Activated CD4-positive, alpha-beta T cell treated with anti-CD3 and anti-CD28 coated beads for 4 hours (primary cell): ENCODE measurements at places on chromosomes 3 and 15.

- no peak for DNase-seq
Observed at GRCh38 chr15:42621386-42621785, 46.0 kb downstream of the STARD9 start.

GRCh38 chr3:52322466-52322865 is 6.3 kb downstream of the DNAH1 start:
- no peak for DNase-seq

DNA sequence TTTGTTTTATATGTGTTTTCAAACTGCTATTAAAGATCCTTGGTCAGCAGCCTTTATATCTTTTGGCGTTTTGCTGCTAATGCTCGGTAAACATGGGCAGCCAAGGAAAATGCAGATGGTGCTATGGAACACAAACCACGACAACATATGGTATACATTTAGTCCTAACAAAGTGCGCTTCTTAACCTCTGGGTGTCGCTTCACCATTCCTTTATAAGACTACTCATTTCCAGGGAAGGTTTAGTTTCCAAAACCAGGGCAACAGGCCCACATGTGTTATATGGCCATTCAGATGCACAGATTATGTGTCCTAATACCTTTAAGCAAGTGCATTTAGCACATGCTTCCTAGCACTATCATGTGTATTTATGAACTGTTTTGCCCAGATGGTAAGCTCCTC is 14.7 kb downstream of the SHOX2 start:
- DNase-seq, result no peak

GRCh38 chr3:33315826-33316225 is 38.6 kb downstream of the FBXL2 start:
- DNase-seq, result no peak

DNA sequence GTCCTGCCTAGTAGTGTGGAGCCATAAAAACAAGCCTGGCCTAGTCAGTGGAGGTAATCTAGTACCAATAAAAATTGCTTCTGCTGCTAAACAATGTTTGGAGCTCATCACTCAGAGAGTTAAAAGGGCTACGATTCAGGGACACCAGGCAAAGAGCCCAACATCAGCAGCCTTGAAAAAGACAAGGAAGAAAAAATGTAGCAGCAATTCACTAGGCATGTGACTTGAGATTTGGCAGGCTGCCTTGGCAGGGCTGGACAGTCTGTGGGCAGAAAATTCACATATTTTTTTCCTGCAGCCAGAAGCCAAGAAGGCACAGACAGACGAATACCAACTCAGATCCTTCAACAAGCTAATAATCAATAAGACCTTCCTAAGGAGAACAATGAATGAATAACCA is 47.2 kb downstream of the IGSF11 start:
- DNase-seq, result no peak

DNA sequence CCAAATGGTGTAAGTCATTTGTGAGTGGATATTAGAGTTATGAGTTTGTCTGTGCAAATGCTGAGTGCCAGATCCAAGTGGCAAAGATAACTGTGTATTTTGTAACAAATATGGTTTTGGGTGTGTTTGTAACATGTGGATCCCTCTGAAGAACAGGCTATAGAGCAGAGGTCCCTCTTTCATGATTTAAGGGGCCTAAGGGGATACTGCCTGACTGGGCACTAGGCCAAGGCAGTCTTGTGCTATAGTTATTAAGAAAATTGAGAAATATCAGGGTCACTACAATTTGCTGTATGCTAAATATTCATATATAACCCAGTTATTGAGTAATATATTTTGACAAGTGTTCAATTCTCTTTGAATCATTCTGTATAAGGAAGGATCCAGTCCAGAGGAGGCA is 555.6 kb upstream of the RGMA start:
- DNase-seq, result no peak

- DNase-seq, result no peak
Observed at GRCh38 chr3:176839901-176840300, 357.4 kb downstream of the TBL1XR1 start.

DNA sequence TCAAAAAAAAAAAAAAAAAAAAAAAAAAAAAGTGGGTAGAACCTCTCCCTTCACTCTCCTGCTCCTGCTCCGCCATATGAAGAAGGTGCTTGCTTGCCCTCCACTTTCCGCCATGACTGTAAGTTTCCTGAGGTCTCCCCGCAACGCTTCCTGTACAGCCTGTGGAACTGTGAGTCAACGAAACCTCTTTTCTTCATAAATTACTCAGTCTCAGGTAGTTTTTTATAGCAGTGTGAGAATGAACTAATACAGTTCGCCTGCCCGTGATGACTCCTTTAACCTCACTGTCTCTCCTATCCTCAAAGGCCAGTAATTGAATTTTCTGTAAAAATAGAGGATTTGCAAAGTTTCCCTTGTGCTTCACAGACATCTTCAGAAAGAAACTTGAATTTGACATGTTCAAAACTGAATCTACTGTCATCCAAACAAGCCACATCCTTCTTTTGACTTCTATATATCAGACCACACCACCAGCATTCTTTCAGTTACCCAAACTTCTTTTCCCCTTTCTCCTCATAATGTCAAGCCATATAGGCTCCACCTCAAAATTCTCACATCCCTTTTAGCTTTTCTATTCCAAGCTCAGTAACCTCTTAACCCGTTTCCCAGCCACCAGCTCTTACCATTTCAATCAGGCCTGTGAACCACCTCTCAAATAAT is 44.3 kb downstream of the P2RY1 start:
- no peak for DNase-seq

DNA sequence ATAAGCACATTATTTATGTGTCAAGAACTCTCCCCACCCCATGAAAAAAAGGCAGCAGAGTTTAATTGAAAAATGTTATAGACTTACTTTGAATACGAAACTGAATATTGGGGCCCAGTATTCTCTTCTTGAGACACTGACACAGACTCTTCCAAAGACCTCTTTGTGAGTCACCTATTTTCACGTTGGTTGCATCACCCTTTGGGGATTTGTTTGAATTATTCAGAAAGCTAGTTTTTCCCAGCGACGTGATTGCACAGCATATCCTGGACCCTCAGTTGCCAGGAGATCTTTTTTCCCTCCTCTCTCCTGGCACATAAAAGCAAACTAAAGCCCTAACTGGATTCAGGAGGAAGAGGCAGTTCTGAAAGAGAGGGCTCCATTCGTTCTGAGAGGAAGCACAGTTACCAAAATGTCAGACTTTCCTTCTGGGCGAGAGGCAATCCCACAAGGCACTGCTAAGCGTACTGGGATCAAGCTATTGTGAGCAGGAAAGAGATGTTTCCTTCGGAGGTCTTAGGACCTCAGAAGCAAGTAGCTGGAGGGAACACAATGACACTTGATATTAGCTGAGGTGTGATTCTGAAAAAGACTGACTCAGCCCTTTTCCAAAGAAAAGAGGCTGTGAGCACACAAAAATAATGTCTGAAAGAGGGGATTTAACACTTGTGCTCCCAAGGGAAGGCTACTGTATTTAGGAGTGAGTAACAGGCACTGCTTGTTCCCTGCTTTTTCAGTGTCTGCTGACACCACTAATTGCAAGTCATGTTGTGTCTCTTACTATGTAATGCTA is 65.8 kb upstream of the CADPS start:
- DNase-seq, result no peak

DNA sequence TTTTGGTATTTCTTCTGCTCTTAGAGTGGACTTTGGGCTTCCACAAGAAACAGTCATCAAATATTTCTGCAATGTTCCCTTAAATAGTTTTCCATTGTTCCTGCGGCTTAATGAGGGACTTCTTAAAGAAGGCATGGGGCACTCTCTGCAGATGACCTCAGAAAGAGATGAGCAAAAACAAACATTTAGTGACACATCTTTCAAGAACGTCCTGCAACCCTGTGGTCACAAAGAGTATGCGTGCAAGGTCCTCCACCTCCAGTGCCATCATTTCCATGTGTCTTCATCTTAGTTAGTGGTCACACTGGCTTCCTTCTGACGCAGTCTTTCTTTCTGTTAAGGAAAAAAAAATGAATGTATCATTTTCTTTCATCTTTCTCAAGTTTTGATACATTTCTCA is 56.2 kb downstream of the GREM1 start:
- no peak for DNase-seq

DNA sequence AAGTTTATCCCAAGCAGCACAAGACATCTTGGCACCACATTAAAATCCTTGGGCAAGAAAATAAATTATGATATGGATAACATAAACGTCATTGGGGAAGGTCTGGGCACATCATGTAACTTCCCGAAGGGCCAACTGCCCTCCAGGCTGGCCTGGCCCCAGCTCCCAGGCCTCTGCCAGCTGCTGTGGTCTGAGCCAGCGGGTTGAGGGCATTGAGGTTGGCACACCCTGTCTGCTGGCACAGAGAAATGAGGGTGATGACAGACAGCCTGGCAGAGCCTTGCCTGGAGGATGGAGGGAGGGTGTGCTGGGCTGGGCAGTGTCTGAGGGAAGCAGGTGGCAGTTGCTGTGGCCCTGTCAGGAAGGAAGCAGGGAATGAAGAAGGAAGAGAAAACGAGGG is 3.3 kb upstream of the RBSN start:
- no peak for DNase-seq

- DNase-seq, result no peak
Observed at GRCh38 chr3:115204475-115204874, 57.4 kb upstream of the ZBTB20 start.

GRCh38 chr15:57662091-57662744 is 44.3 kb upstream of the POLR2M start:
- DNase-seq, result no peak

GRCh38 chr15:76928201-76928600 is 3.3 kb upstream of the RCN2 start:
- no peak for DNase-seq

- DNase-seq, result no peak
Observed at GRCh38 chr3:63051920-63052319, 176.7 kb upstream of the CADPS start.

DNA sequence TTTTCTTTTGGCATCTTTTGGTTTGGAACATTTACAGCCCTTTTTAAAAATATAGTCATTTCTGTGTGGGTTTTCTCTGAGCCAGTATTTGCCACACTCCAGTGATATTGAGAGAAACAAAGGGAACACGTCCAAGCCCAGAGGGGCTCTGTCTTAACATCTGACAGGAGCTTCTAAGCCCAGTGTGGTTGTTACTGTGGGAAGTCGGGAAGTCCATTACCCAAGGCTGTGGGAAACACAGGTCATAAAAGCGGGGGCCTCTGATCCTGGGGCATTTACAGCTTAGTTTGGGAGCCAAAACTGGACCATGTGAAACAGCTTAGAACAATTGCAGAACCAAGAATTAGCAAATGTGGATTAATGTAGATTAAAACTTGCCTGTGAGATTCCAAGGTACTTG is 123.0 kb downstream of the PTPRG start:
- no peak for DNase-seq

GRCh38 chr3:48247401-48247811 is 6.5 kb downstream of the ZNF589 start:
- no peak for DNase-seq

DNA sequence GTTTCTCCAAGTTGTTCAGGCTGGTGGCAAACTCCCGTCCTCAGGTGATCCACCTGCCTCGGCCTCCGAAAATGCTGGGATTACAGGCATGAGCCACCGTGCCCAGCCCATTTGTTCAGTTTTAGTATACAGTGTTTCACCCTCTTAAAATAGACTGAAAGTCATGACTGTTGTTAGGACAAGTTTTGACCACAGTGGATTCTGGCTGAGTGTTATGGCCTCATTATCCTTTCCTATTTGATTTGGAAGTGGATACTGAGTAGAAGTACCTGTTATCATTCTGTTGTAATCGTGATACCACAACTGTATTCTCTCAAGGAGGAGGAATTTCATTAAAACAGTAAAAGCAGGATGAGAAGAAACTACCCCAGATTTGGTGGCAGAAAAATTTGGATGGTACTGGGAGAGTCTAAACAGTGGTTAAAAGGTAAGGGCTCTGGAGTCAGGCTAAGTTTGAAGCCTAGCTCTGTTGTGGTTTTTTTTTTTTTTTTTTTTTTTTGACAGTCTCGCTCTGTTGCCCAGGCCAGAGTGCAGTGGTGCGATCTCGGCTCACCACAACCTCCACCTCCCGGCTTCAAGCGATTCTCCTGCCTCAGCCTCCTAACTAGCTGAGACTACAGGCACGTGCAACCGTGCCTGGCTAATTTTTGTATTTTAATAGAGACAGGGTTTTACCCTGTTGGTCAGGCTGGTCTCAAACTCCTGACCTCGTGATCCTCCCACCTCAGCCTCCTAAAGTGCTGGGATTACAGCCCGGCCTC is 2.6 kb downstream of the MAP2K1 start:
- no peak for DNase-seq

DNA sequence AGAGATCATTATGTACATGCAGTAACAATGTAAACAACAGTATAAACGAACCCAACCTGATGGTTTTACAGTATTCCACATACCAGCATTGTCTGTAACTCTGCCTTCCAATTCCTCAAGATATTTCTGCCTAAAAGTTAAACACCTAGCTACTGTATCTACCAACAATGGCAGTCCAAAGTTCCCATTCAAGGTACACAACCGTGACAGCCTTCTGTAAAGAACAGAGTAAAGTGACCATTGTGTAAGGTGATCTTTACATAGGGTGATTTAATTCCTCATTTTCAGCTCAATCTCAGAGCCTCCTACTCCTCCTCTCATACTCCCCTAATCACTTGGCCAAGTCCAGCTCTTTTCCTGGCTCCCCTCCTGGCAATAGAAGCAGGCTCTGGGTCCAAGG is 10.4 kb downstream of the SECISBP2L start:
- DNase-seq, result no peak

GRCh38 chr3:193851941-193852674 is 259.1 kb downstream of the OPA1 start:
- no peak for DNase-seq

- no peak for DNase-seq
Observed at GRCh38 chr15:31374489-31374888, 47.9 kb downstream of the KLF13 start.

- DNase-seq, result no peak
Observed at GRCh38 chr15:80834906-80835305, 55.7 kb downstream of the CEMIP start.

DNA sequence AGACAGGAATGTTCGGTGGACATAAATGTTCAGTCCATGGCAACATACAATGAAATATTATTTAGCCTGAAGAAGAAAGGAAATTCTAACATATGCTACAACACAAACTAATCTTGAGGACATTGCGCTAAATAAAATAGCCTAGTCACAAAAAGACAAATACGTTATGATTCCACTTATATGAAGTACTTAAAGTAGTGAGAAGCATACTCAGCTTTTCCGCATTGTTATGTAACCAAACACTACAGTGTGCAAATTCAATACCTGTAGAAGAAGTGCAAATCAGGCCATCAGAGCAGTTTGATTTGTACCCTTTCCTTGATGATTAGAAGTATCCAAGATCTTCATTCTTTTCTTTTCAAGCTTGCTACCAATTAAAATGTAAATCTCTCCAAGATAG is 1023.4 kb upstream of the NR2F2 start:
- no peak for DNase-seq
